Activated T-cell treated with anti-CD3 and anti-CD28 coated beads for 48 hours (primary cell): ENCODE measurements at places on chromosomes 12 and 14.

- no peak for DNase-seq
Observed at GRCh38 chr12:50221228-50222008, 54.2 kb upstream of the CERS5 start.

GRCh38 chr12:66877925-66878324 is 199.0 kb upstream of the GRIP1 start:
- DNase-seq, result no peak

DNA sequence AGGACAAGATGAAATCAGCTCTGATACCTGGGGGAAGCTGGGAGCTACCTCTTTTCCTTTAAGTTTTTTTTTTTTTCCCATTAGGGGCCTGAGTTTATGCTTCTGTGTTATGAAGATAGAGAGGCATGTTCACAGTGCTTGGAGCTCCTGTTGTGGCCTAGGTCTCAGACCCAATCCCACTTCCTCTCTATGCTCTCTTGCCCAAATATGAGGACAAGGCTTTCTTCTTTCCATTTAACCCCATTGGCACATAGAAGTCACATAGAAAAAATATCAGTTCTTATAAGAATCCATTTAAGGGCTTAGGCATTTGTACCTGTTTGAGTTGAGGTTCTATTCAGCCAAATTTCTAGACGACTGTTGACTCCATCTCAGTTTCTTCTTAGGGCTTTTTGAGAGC is 12.6 kb downstream of the MRPS35 start:
- no peak for DNase-seq

GRCh38 chr12:6266971-6267721 is 43.3 kb upstream of the PLEKHG6 start:
- DNase-seq, result peak; percentile 64

GRCh38 chr14:99600232-99600888 is 3.6 kb downstream of the CCDC85C start:
- no peak for DNase-seq

DNA sequence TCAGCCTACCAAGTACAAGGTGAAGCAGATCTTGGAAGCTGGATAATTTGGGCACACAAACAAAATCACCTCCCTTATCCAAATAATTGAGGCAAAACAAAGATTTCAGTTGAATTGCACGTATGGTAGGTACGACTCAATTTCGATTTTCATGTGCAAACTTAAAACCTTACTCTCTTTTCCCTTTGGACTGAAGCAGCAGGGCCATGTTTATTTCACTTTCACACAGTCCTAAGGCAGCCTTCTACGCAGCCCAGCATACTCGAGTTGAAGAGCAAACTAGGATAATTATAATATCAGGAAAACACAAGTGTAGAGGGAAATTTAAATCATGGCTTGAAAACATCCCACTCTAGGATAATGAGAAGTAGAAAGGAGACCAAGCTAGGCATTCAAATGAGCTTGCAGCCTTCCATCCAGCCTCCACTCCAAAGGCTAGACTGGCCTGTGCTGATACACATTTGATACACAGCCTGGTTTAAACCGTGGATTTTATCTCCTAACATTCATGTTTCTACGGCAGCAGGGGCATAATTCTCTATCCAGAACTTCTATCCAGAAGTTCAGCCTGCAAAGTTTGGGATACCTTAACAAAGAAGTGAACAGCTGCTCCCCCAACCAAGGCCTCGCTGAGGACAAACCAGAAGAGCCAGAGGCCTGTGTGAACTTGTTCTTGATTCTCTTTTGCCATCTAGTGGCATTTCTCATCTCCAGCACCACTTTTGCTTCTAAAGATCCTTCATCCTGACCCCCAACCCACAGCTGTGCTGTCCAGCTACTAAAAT is 2.4 kb upstream of the RNASE7 start:
- DNase-seq, result no peak

DNA sequence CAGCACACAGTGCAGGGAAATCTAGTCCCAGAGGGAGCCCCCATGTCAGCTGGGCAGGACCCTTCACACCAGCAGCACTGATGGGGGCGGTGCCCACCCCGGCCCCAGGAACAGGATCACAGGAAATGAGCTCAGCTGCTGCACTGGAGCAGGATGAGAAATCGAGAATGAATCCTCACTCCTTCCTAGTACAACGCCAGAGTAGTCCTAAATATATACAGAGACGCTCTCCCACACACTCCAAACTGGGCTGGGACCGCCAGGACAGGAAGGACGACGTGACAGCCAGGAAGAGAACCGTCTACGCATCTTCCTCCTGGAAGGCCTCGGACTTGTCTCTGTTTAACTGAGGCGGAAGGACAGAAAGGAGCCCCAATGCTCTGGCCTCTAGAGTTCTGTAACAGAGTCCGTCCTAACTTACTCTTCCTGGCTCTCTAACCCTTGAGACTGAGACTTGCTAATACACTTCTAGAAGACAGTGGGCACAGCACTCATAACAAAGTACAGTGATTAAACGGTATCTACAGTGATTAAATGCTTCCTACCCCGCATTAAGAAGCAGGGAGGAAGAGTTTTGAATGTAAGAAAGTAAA is 33.4 kb downstream of the CDC42BPB start:
- DNase-seq, result no peak

DNA sequence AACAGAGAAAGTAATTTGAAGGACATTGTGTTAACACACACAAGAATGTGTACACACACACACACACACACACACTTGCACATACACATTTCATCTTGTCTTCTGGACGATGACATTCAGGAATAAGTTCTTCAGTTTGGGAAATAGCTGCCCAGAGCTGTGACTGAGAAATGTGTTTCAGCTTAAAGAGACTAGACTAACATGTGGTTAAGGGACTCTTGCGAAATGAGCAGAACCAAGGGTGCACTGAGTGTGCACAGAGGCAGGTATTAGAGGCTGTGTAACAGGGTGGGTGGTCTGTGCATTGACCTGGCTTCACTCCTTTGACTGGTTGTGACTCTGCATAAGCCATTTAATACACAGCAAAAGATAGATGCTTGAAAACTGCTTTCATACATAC is 29.4 kb upstream of the KCNA5 start:
- no peak for DNase-seq

DNA sequence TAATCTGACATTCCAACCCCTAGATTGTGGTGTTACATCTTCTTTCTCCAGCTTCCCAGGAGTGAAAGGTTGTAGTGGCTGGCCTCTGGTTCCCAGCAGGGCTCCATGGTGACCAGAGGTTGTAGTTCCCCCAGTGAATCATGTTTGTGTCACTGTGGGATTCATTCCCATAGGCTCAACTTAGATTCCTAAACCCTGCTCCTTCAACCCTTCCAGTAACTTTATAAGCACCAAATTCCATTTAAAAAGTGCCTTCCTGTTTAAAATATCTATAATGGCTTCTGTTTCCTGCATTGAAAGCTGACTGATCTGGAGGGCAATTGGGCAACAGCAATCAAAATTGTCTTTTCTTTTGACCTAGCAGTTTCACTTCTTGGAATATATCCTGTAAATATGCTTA is 40.5 kb upstream of the TBC1D15 start:
- no peak for DNase-seq

DNA sequence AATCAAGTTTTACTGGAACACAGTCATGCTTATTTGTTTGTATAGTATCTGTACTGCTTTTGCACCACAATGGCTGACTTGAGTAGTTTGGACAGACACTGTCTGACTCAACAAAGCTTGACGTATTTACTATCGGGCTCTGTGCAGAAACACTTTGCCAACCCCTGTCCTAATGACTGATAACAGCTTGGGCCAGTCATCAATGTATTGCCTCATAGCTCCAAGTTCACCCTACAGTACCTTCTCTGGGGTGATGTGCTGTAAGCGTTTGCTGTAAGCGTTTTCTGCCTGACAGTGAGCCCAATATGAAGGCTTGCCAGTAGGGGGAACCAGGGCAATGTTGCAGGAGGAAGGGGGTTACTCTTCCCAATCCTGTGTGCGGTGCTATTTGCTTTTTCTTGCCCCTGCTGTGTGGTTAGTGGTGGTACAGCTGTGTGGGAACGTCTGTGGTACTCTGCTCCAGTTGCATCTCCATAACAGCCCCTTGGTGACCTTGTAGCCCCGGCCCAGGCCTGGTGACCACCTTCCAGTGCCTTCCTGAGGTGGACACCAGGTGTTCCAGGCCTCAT is 5.4 kb upstream of the CCDC177 start:
- no peak for DNase-seq

- peak; percentile 55 for DNase-seq
Observed at GRCh38 chr12:52307836-52308805, 13.1 kb downstream of the KRT83 start.

- no peak for DNase-seq
Observed at GRCh38 chr12:123030686-123031085, 50.2 kb downstream of the ARL6IP4 start.

DNA sequence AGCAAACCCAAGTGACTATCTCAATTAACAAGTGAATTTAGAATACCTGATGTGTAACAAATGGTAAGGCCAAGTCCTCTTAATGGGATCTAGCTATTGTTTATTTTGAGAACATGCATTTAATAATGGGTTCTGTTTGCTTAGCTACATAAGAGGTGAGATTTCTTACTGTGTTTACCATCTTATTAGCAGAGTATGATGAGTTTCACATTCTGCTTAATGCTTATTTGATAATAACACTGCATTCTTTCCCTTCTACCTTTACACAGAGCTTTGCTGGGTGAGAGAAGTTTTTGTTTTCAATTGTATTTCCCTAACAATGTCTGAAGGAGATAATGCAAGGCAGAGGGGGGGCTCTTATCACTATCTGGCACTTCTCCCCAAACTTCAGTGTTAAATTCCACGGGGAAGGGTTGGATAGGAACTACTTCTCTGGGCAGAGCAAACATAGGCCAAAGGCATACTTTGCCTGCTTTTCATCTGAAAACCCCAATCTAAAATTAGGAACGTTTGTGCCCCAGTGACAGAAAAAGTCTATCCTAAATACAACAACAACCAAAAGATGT is 129.0 kb upstream of the ATXN7L3B start:
- no peak for DNase-seq

- DNase-seq, result peak; percentile 56
Observed at GRCh38 chr12:122834921-122835749, at the start of gene HIP1R. Gene HIP1R (plus strand): TSS chr12:122835457. CDS start chr12:122835551, 94 bp downstream.

DNA sequence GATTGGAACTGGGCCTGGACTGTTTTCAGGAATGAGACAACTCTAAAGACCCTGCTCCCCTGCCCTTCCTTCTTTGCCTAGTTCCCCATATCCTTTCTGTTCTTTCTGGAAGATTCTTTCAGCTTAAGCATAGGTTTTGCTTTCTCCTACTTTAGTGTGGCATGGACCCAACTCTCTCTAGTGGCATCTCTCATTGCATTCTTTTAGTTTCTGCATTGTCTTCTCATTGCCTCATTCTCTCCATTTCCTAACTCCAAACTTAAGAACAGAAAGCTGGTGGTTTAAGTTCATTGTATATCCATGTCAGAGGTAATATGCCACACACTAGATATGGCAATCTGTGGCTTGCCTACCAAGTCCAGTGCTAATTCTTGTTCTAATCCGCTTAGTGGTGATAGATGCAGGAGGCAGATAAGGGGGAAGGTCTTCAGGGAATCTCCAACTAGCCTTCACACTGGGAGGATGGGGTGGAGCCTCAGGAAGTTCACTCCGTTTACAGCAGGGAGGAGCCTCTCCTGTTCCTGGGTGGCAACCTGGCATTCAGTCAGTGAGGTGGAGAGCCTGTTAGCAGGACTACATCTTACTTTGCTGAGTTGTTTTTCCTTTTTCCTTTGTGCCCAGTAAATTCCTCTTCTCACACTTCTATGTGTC is 165.1 kb upstream of the LMNTD1 start:
- no peak for DNase-seq

- no peak for DNase-seq
Observed at GRCh38 chr12:98402091-98402490, 113.3 kb upstream of the TMPO start.

DNA sequence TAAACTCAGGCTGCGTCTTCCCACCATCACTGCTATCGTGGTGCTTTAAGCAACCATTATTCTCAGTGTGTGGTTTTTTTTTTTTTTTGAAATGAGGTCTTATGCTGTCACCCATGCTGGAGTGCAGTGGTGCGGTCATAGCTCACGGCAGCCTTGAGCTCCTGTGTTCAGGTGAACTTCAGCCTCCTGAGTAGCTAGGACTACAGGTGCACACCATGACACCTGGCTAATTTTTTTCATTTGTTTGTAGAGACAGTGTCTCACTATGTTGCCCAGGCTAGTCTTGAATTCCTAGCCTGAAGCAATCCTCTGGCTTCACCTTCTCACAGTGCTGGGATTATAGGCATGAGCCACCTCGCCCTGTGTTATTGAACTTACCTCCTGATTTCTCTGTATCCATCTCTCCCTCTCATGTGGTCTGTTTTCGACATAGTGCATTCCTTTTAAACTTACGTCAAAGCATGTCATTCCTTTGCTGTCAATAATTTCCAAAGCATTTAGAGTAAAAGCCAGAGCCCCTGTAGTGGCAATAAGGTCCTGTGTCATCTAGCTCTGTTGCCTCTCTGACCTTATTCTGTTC is 255.5 kb downstream of the SNAPC1 start:
- no peak for DNase-seq

DNA sequence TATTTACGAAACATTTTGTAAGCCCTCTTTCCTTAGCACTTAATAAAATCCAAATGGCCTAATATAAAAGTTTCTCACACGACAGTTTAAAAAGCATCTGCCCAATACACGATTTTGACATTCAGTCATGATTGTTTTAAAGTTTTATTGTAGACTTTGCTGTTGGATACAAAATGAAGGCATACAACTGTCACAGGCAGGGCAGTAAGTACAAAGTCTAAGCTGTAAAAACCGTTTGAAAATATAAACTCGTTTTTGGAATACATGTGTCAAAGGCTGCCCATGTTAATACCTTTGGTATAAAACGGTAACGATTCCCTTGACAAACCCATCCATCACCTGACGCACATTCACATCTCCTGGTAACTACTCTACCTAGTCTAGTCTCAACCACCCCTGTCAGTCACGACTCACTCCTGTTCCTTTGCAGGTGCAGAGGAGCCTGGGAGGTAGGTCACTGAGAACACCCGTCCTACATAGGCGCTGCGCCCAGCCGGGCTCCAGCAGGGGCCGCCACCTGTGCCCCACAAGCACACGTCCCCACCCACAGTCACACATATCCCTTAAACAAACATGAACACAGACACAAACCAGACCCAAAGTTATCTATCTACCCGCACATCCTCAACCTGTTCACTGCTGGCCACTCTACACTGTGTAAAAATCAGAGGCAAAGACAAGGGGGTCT is 27.1 kb downstream of the KCTD10 start:
- DNase-seq, result no peak

DNA sequence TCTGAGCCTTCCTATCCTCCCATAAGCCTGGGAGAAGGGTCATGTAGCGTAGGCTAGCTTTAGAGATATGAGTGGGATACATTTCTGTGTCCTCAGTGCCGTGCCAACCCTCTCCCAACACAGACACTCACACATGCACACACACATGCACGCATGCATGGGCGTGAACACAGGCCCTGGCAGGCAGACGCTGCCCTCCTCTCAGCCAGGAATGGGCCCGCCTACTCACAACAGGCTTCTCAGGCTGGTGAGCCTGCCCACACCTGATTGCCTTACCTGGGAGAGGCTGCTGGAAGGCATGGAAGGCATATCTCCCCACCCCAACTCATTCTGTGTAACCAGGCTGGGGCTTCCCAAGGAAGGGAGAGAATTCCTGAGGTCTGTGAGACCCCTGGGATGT is 12.8 kb upstream of the ACVR1B start:
- DNase-seq, result no peak
